ENCODE measurements at places on chromosomes 11 and 22. TPM values are rescaled to one million over a fixed set of nuclear protein-coding genes. Genes with fewer than 3 reads are reported as not detected.

- peaks cover 14% of the 10 kb centered on the region for H3K4me1 ChIP-seq
- DNase-seq: no peak
- no peak overlapping the region for H3K4me3 ChIP-seq
- no peaks in the 10 kb centered on the region for H3K36me3 ChIP-seq
- H3K27ac ChIP-seq: no peak overlapping the region
Measured at GRCh38 chr22:33785283-33785968, 134.8 kb downstream of the LARGE1 start.

DNA sequence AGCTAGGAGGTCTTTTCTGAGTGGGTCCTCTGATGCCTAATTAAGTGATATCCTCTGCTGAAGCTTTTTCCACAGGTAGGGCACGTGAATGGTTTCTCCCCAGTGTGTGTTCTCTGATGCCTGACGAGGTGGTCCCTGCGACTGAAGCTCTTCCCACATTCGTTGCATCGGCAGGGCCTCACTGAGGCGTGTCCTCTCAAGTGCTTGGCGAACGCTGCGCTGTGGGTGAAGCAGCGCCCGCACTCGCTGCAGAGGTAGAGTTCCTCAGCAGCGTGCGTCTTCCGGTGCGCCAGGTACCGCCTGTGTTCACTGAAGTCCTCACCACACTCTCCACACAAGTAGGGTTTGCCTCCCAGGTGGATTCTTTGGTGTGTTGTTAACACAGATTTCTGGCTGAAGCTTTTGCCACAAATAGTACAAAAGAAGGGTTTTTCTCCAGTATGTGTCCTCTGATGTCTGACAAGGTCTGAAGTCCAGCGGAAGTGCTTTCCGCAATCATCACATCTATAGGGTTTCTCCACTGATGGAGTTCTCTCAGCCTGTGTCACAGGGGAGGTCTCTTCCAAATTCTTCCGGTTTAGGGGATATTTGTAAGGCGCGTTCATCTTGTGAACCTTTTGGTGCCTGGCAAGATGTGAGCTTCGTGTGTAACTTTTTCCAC, 15.3 kb downstream of the ZNF202 start:
- no peaks in the 10 kb centered on the region for H3K4me1 ChIP-seq
- no peak overlapping the region for H3K4me3 ChIP-seq
- H3K36me3 ChIP-seq: peaks cover 68% of the 10 kb centered on the region
- H3K27me3 ChIP-seq: no peaks in the 10 kb centered on the region

HEPHL1 gene
- not detected for total RNA-seq

PANX3 gene
- not detected for total RNA-seq

DNA sequence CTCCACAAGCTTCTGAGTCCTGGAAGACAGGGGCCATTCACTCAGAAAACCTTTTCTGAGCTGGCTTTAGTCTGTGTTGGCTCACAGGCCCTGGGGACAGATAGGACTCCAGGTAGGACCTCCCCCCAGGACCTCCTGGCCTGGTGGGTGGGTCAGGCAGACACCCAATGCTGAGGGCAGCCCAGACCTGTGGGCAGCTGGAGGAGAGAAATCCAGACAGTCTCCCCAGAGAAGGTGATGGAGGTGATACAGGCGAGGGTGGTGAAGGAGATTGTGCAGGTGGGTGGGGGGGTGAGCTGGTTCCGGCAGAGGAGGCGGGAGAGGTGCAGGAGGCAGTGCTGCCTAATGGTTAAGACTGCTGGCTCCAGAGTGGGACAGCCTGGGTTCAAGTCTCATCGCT, 15.6 kb downstream of the LRRC32 start:
- no peaks in the 10 kb centered on the region for H3K27me3 ChIP-seq
- DNase-seq: no peak
- peak overlapping the region; percentile 64 for H3K27ac ChIP-seq
- no peak overlapping the region for H3K4me3 ChIP-seq
- peaks cover 23% of the 10 kb centered on the region for H3K36me3 ChIP-seq

Measured in lower lobe of right lung (tissue), 2 donors.